ENCODE measurements at places on chromosomes 1 and 21.

GRCh38 chr1:243756529-243756928 lies 93.5 kb downstream of the AKT3 start:
- no peak for DNase-seq

DNA sequence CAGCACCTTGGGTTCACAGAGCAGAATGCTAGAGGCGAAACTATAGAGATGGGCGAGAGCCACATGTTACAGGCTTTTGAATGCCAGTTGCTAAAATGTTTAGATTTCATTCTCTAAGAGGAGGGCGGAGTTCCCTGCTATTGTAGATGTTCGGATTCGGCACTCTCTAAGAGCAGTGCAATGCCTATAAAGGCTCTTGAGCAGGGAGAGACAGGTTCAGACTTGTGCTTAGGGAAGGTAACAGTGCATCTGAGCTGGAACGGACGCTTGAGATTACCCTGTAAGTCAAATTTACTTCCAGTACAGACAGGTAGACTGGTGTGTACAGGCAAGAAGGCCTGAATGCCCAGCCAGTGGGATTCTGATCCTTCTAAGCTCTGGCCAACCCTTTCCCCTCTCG lies 15.3 kb downstream of the LURAP1 start:
- DNase-seq = peak; percentile 12

DNA sequence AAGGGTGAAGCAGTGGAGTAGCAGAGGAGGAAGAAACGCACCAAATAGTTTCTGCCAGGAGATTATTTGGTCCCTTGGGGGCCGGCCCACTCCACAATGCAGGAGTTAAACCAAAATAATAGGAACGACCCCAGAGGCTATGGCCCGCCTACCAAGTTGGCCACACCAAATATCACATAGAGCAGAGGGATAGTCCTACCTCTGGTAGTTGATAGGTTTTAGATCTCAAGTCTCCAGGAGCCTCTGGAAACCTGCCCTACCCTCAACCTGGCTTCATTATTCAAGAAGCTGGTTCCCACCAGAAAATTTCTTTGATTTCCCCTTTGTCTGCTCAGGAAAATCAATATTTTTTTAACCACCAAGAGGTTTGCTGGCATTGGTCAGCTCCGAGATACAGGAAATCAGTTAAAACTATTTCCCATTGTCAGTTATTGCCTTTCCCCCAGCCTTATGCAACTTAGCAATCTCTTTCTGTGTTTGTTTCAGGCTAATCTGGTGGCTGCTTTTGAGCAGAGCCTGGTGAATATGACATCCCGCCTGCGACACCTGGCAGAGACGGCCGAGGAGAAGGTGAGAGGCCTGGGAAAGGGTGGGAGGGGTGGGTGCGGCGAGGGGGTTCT lies 35.5 kb upstream of the IPO9 start:
- DNase-seq = no peak

GRCh38 chr1:201536558-201536957 lies 2.4 kb upstream of the NAV1 start:
- no peak for DNase-seq

DNA sequence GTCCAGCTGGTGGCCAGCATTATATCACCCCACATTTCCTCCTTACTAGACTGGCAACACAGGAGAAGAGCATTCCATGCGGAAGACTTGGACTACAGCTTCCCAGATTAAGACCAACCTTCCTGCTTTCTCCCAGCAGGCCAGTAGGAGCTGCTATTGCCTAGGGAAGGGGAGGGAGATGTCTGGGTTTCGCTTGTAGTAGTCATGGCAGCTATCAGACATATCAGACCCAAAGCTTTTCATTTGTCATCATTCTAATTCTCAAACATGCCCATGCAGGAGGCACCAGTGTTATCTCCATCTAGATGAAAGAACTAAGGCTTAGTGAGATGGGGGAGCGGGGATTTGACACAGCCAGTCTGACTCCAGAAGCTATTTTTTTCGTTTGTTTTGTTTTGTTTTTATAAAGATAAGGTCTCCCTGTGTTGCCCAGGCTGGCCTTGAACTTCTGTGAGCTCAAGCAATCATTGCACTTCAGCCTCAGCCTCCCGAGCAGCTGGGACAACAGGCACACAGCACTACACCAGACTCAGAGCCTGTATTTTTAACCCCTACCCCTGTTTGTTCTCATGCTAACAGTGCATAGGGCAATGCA lies 4.5 kb downstream of the PLA2G2A start:
- DNase-seq = peak; percentile 8

DNA sequence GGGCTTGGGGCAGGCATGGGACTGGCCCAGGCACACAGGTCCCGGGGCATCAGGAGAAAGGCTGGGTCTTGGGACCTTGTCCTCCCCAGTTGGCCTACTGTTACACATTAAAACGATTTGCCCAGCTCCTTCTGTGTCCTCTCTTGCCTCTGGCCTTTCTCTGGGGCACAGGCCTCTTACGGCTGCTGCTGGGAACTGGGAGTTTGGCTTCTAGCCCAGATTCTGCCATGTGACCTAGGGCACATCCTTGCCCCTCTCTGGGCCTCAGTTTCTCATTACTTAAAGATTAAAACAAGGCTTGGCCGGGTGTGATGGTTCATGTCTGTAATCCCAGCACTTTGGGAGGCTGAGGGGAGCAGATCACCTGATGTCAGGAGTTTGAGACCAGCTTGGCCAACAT lies 14.0 kb downstream of the KDF1 start:
- DNase-seq = no peak

DNA sequence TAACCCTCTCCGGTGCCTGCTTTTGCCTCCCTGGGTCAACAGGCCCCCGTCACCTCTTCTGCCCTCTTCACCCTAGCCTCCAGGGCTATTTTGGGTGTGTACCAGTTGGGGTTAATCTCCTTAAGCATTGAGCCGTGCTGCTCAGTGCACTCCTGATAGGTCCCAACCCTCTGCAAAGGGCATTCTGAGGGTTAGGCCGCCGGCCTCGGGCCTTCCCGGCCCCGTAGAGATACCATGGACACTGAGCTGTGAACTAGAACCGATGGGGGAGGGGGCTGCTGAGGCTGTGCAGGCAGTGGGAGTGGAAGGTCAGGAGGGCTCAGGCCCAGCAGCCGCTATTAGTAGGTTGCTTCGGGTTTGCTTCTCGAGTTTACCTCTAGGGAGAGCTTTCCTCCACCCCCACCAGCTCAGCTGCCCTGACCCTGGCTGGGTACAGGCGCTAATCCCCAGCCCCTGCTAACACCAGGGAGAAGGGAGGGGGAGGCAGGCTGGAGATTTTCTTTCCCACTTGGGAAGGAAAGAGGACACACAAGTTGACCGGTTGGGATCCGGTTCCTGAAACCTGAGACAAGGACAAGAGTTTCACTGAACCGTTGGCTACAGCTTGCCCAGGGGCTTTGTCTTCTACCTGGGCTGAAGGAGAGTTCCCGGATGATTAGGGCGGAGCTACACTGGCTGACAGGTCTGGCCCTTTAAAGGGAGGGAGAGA lies 4.8 kb downstream of the LMOD1 start:
- DNase-seq = no peak
